ENCODE measurements at places on chromosomes 1 and 21. TPM values are rescaled to one million over a fixed set of nuclear protein-coding genes. Genes with fewer than 3 reads are reported as not detected.

DNA sequence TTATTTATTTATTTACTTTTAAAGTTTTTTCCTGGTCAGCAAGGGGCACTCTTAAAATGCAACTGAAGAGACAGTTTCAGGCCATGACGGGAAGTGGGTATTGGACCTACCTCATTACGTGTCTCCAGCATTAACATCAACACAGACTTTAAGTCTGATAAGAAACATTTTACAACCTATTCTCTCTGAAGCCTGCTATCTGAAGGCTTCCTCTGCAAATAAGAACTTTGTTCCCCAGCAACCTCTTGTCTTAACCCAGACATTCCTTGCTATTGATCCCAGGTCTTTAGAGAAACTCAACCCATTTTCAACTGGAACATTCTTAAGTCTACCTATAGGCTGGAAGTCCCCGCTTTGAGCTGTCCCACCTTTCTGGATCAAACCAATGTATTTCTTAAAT lies 258.3 kb upstream of the TMPRSS15 start:
- no peak for DNase-seq
- no peaks in the 10 kb centered on the region for H3K4me1 ChIP-seq

DNA sequence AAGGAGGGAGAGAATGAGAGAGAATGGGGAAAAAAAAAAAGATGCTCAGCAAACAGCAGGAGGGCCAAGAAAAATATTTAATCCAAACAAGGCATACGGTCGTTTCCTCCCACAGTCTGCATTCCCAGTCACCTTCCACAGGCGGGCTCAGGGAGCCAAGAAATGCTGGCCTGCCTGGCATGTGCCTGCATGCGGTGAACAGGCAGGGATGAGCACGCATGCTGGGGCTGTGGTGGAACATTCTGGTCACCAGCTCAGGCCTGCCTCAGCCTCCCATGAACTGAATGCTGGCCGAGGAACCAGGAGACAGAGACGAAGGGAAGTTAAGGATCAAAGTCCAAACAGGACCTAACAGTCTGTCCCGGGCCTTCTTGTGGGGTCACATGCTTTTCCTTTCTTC lies 335.3 kb downstream of the ASTN1 start:
- H3K27me3 ChIP-seq: no peaks in the 10 kb centered on the region
- no peaks in the 10 kb centered on the region for H3K4me1 ChIP-seq
- H3K4me3 ChIP-seq: no peak overlapping the region
- no peak for DNase-seq
- H3K27ac ChIP-seq: no peak overlapping the region
- H3K36me3 ChIP-seq: no peaks in the 10 kb centered on the region

DNA sequence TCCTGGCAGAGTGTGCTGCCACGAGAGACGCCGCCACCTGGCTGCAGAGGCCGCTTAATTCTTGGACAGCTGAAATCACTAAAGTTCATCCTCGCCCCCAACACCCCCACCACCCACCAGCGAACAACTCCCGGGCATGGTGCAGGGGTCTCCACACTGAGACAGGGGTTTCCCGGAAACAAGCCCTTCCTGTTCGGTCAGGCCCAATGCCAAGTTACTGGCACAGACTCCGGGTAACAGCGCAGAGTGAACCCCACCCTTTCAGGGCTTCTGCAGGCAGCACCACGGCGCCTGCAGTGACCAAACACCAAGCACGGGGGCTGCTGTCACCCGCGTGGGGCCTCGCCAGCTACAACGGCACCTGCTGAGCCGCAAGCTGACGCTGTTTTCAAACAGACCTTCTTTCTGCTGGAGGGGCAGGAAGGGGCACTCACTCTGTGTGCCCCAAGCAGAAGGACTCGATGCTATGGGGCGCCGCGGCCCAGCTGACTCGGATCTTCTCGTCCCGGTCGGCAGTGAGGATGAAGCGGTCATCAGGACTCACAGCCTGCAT lies 17.4 kb downstream of the WDR4 start:
- no peaks in the 10 kb centered on the region for H3K4me1 ChIP-seq
- no peak overlapping the region for H3K27ac ChIP-seq
- DNase-seq: no peak
- no peaks in the 10 kb centered on the region for H3K27me3 ChIP-seq
- no peak overlapping the region for H3K4me3 ChIP-seq
- peaks cover 12% of the 10 kb centered on the region for H3K36me3 ChIP-seq

MCM3AP gene
- 170 TPM for total RNA-seq
